AG08395 (cell line): ENCODE measurements at places on chromosomes 4 and X.

GRCh38 chr4:127685292-127685691, 44.9 kb upstream of the SLC25A31 start:
- no peak for DNase-seq

DNA sequence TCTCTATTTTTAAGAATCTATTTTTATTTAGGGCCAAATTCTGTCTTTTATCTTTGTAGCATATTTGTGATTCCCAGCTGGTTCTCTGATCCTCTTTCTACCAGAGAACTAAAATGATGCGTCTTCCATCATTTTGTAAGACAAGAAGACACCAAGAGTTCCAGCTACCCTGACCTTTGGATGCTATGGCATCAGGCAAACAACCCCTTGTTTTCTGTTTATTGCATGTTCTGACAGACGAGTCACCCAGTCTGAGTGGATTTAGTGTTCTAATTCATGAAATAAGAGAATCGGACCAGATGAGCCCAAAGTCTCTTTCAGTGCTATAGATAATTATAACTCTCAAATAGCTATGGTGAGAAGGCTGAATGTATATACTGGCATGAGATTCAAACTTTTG, 69.7 kb downstream of the ZFYVE28 start:
- no peak for DNase-seq

GRCh38 chr4:176769514-176769913, 23.2 kb downstream of the VEGFC start:
- peak; percentile 78 for DNase-seq

DNA sequence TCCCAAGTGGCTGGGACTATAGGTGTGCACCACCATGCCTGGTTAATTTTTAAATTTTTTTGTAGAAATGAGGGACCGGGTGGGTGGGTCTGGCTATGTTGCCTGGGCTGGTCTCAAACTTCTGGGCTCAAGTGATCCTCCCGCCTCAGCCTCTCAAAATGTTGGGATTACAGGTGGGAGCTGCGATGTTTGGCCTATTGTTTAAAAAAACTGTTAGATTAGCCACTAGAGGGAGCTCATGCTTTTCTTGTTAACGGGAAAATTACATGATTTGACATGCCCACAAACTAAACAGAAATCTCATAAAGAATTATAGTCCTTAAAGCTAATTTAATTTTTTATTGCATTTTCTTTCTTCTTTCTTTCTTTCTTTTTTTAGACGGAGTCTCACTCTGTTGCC, 5.0 kb upstream of the SDAD1 start:
- peak; percentile 62 for DNase-seq

DNA sequence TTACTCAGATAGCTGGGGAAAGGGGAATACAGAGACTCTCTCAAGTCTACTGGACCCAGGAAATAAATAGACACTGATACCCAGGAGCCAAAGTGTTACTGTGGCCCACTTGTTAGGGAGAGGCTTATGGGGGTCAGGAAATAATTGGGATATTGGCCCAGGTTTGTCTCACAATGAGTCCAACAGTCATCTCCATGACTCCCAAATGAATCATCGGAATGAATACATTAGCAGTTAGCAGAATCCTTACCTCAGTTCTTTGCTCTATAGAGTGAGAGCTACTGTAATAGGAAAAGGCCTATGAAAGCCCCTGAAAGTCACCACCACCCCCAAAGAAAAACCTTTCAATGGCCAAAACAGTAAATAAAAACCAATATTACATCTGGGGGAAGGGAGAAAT, 42.4 kb upstream of the ARHGEF6 start:
- DNase-seq, result peak; percentile 37

GRCh38 chr4:148444296-148445070, 2.3 kb upstream of the NR3C2 start:
- no peak for DNase-seq

DNA sequence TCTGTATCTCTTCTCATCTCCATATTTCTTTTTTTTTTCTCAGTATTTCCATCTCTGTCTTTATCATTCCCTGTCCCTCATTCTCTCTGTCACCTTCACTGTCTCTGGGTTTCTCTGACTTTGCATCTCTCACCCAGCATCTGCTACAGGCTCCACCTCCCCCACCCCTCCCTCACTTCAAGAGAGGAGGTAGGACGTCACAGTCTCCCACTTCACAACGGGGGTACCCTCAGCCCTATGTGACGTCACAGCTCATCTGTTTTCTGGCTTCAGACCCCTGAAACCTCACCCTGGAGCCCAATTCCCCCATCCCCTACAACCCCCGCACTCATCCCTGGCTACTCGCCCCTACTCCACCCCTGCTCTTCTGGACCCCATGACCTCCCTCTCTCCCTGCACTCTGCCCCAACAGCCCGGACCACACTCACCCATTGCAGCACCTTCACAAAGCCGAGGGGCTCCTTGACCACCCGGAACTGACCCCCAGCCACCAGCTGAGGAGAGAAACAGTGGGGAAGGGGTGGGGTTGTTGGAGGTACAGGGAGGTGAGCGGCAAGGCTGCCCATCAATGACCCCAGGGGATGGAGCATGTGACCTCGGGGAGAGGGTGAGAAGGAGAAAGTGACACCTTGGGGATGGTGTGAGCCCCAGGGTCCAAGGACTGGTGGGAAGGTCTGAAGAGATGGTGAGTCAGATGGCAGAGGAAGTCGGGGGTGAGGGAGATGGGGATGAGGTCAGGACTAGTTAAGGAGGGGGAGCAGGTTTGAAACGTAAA, 1.3 kb downstream of the SYP start:
- DNase-seq, result no peak

DNA sequence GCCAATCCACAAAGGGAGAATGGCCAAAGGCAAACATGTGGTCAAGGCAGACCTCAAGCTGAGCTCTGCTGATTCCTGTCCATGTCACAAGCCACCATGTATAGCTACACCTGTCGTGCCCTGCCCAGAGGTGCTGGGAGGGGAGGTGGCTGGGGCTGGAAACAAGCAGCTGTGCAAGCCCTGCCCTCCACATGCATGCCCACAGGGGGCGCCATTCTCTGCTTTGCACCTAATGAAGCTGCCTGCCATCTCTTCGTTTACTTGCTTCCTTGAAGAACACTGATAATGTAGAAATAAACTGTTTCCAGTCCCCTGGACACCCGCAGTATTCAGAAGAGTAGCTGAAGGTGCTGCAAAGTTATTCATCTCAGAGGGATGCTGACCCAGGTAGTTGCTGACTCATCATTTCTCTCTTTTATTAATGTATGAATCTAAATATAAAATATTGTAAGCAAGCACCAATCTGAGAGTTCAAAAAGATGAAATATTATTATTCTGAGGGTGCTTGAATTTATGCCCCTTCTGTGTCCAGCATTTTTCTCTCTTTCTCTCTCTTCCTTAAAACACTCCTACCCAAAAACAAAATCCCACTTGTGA, 278.6 kb downstream of the ADGRA3 start:
- no peak for DNase-seq

GRCh38 chr4:71294301-71294700, 44.5 kb upstream of the SLC4A4 start:
- no peak for DNase-seq

DNA sequence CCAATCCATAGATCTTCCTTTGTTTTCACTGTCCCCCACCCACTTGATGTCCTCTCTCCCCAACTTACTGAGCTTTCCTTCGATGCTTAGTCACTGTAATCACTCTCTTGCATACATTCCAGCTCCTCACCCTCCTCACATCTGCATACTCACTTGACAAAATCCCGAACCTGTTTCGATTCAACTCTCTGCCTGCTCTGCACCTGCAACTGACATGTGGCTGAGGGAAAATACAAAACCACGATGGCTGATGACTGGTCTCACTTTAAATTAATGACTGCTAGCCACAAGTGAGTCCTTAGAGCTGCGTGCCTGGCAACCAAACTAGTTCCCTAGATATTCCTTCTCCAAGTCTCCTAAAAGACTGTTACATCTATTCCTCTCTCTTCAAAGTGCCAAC, 70.4 kb upstream of the FHL1 start:
- no peak for DNase-seq

- no peak for DNase-seq
Measured at GRCh38 chr4:88858752-88859151, 161.1 kb upstream of the NAP1L5 start.
